Aorta (tissue), 5 donors: ENCODE measurements at places on chromosomes 2 and 18. TPM values are rescaled to one million over a fixed set of nuclear protein-coding genes. Genes with fewer than 3 reads are reported as not detected.

- DNase-seq = peak; percentile 56
Measured at GRCh38 chr2:41791523-41791922, 256.3 kb upstream of the PKDCC start.

The ARHGEF33 gene
- not detected for polyA plus RNA-seq

DNA sequence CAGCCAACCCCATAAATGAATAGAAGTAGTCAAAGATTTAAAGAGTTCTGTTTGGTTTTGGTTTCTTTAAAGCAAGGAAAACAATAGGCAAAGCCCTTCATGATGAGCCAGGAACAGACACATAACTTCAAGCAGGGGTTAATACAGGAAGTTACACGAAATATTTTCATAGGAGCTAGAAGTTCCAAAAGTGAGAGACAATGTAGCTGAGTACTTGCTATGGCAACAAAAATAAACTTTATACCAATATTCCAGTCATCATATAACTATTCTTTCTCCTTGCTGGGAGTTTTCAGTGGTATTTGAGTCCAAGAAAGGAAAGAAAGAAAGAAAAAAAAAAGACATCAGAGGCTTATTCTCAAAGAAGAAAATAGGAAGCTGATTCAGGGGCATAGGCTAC is 56.2 kb downstream of the COBLL1 start:
- DNase-seq = no peak

DNA sequence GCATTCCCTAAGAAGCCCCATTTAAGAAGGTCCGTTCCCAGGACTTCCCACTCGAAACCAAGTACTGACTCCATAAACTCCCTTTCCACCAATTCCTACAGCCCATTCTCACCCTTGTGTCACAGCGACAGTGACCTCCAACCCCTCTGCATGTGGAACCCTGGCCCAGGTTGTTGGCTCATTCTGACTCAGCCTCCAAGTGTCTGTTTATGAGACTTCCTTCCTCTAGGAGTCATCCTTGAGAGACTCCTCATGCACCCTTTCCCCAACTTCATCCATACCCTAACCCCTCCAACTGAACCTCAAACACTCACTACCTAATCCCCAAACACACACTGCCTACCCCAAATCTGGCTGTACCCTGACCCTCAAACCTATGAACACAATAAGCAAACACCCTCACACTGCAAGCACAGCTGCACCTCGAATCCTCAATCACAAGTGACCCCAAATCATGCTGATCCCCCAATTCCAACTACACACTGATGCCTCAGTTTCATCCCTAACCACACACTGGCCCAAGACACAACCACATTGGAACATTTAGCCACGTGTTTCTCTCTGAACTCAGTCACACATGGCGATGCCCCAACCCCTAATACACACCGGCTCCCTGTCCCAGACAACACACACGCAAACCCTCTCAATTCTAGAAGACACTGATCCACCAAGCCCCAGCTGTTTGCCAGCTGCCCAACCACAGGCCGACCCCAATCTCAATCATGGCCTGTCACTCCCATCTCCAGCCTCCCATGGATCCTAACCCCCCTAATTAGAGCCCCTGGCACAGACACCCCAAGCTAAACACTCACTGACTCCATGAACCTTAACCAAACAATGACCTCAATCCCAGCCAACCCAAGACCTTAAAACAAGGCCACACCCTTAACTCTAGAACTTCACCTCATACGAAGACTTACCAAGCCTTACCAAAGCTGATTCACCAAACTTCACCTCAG is 219.6 kb downstream of the CYP26B1 start:
- no peak for DNase-seq

DNA sequence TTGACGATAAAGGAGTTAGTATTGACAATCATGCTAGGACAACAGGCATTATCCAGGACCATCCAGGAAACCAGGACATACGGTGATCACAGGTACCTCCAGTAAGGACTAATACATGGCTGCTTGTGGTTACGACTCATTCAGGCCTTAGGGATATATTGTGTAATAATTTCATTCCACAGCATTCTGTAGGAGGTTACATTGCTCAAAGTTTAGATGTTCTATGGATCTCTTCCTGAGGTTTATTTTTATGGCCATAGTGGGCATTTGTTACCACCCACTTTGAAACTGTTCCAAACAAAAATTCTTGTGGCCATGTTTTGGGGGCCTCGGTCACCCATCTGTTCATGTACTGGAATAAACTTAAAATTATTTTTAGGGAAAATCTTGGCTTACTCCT is 431.6 kb downstream of the METTL4 start:
- no peak for DNase-seq
